ENCODE measurements at places on chromosomes 2 and 18.

DNA sequence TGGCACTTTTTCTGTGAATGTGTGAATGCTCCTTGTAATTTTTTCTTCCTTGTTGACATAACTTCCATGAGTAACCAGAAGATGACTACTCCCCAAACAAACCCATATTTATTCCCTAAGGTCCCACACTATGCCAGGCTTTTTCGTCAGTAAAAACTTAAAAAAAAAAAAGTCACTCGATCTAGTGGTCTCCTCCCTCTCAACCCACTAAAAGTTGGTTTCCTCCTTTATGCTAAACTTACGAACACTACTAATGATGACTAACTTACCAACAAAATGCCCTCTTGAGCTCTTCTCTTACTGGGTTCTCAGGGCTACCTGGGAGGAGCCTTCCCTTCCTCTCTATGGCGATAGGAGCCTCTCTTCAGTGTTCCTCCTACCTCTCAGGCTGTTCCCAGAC is 18.2 kb downstream of the ACVR1 start:
- DNase-seq: no peak

DNA sequence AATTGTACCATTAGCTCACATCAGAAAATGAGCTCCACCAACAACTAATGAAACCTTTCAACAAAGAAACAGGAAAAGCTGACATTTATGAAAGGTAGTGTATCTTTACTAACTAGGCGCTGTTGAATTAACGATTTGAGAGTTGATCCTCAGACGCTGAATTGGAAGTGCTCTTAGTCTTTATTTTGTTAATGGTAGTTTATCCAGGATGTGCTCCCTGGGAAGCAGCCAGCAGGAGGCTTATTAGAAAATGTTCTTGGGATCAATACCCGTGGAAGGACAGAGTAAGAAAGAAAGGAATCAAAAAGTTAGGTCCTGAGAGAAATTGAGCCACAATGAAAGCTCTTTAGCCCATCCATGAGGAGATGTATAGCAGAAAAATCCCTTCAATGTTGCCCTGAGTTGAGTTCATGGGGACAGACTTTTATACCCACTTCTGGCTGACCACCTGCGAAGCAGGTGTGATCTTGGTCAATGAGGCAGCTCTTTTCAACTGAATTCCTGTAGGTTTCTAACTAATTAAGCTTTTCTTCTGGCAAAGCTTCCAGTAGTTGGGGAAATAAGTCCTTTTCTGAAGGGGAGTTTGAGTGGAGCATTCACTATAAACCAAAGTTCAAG is 492.6 kb upstream of the REG3G start:
- no peak for DNase-seq

DNA sequence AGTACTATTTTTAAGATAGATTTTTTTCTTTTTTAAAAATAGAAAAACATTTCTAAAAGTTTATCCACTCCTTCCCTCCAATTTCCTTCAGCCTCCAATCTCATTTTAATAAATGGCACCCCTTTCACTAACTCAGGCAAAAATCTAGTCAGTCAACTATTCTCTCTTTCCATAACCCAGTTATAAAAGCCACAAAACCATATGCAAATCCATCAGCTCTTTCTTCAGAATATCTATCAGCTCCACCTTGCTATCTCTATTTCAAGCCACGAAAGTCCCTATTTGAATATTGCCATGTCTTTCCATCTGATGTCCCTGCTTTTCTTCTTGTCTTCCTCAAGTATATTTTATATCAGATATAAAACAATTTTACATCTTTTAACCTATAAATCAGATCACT is 397.1 kb downstream of the ERBB4 start:
- no peak for DNase-seq

DNA sequence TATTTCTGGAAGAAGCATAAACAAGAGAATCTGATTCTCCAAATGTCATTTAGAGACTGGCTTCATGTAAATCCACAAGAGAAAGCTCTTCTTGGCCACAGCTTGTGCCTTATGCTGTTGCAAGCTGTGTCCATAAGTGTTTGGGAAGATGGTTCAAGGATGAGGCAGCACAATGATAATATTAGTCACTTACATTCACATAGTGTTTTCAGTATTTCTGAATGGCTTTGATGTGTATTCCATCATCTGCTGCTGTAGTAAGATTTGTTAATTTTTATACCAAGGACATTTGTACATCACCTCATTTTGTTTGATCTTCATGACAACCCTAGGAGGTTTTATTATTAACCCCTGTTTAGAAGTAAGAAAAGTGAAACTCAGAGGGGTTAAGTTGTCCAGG is 29.9 kb downstream of the CREG2 start:
- DNase-seq: no peak

GRCh38 chr2:50535971-50536759 is 495.8 kb downstream of the NRXN1 start:
- DNase-seq: peak; percentile 7

- no peak for DNase-seq
These were observed 12.1 kb downstream of the MYT1L start for GRCh38 chr2:2318949-2319348.

GRCh38 chr2:202376460-202377206 is 506 bp downstream of the BMPR2 start:
- no peak for DNase-seq

DNA sequence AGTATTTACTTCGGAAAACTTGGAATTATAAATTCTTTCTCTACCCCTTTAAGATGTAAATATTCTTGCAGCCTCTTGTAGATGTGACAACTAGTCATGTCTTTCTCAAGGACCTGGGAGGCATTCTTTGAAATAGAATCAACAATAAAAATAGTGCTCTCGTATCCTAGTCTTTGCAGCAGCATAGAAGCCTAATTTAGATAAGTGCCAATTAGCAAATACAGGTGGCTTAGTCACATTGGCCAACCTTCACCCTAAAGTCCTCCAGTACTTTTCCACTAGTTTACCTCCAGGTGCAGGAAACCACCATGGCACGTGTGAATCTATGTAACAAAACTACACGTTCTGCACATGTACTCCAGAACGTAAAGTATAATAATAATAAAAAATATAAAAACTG is 3.5 kb upstream of the ZSWIM2 start:
- DNase-seq: peak; percentile 71

GRCh38 chr2:150610670-150611279 is 123.3 kb upstream of the RND3 start:
- DNase-seq: no peak

- no peak for DNase-seq
These were observed 70.5 kb downstream of the PRPF40A start for GRCh38 chr2:152646775-152647174.

GRCh38 chr18:12088731-12089375 is 4.8 kb upstream of the ANKRD62 start:
- no peak for DNase-seq

DNA sequence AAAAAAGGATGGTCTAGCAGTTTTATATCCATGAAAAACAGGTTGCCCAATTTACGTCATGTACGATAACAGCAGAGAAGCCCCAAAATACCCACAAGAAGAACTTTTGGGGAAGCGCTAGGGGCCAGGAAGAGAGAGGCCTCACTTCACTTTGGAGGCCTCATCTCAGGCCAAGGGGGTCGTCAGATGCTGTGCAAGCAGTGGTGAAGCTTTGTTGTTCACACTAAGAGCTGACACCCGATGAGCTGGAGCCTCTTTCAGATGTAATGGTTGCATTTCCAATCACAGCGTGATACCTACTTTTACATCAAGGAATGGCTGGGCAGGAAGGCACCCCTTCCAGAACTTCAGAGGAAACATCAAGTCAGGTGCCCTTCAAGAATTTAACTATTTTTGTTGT is 242.3 kb upstream of the PXDN start:
- no peak for DNase-seq

GRCh38 chr2:232353096-232353495 is 25.5 kb upstream of the ALPP start:
- DNase-seq: no peak

DNA sequence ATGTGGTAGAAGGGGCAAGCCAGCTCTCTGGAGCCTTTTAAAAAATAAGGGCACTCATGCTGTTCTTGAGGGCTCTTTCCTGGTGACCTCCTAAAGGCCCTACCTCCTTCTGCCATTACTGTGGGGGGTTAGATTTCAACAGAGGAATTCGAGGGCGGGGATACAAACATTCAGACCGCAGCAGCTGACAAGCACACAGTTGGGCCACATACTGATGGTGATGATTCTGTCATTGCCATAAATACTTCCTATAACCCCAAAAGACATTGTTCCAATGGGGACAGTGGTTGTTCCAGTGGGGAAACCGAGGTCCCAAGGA is 67.0 kb downstream of the TSHZ1 start:
- no peak for DNase-seq

GRCh38 chr2:11997142-11997541 is 250.7 kb downstream of the LPIN1 start:
- DNase-seq: no peak

GRCh38 chr2:208620487-208620978 is 213.9 kb downstream of the PTH2R start:
- no peak for DNase-seq

- DNase-seq: no peak
These were observed 91.8 kb downstream of the CABLES1 start for GRCh38 chr18:23226930-23227725.

DNA sequence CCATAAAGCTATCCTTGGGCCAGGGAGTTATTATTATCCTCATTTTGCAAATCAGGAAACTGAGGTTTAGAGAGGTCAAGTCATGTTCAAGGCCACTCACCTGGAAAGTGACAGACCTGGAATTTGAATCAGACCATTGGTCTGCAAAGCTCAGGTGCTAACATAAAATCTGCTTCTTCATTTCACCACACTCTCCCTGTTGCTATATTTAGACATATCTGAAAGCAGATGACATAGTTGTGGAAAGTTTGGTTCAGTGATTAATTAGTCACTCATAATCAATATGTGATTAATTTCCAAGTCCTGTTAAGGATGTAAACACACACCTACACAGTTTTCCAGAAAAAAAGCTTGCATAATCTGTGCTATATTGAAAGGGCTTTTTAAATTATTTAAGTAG is 57.4 kb downstream of the LINC00305 start:
- no peak for DNase-seq

- no peak for DNase-seq
These were observed 127.3 kb upstream of the TACR1 start for GRCh38 chr2:75326645-75327044.

Data from NCI-H1436 treated with DMSO at 0.1 percent for 48 hours (cell line).